ENCODE measurements at places on chromosomes 5 and 9.

DNA sequence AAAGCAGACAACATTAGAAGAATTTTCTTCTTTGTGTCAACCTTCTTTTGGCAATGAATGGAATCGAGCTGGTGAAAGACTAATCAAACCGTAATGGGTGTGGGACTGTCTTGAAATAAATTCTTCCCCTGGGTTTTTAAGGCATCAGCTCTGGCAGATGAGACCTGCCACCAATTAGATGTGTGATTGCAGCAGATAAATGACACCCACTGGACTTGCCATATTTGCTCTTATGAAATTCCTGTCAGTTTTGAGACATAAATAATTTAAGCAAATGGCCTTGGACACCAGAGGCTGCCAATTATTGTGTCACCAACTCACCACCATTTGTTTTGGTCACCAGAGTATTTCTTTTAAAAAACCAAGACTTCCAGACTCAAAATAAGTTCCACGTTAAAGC, 135.9 kb upstream of the RGMB start:
- no peak for DNase-seq

DNA sequence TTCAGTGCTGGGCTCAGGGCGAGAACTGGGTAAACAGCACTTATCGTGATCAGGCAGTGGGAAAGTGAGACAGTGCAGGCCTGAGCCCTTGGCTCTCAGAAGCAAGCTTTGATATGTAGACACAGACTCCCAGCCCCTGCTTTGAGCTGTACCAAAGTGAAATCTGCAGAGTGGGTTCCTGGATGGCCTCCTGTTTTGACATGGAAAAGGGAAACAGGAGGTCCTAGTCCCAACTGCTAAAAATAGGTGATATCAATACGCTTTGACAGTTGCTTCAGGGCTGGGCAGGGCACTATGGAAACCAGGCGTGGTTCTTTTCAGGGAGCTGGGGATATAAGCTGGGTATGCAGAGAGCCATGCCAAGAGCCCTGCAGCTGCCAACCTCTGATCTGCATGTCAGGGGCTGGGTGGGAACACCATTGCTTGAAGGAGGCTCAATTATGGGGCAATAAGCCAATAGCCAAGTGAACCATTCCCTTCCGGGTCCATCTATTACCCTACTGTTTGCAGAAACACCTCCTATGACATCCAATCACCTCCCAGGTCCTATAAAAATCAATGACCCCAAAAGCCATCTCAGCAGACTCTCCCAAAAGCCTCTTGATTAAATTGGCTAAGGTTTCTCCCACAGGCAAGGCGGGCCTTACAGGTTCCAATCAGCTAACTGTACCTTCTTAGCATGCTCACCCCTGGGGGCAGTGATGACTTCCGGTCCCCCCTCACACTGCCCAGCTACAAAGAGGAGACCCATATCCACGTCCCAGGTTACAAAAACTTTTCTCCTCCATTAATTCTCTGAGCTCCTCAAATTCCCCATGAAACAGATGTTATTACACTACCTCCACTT, 45.8 kb downstream of the EPB41L4B start:
- no peak for DNase-seq

DNA sequence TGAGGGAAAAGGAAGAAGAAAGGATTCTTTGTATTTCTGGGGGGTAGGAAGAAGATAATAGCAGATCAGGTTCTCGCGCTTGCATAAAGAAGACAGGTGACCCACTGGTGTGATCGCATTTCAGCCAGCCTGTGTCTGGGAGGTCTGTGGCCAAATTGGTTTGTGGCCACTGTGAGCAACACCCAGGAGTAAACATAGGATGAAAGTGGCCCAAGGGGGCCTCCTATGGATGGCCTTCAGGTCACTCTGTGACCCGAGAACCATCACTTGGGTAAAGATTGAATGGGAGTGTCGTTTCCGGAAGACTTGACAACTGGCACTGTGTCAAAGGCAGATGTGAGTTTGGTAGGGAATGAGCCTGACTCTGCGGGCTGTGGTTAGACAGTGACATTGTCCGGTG, 34.2 kb downstream of the RAI14 start:
- no peak for DNase-seq

DNA sequence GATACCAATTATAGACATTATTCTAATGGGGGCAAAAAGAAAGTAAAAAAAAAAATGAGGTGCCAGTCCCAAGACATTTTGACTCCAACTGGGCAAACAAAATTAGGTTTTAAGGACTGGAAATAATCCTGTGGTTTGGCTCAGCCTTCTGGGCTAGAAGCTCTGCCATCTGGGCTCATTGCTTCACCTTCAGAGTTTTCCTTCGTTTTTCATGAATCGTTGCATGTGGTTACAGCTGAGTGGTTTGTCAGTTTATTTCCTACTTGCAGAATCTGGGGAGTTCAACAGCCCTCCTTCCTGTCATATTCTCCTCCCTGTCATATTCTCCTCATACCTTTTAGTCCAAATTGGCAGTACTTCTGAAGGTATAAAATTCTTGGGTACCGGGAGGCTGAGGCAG, 12.0 kb downstream of the UGT3A2 start:
- DNase-seq = no peak

- no peak for DNase-seq
Observed at GRCh38 chr5:32639943-32640342, 54.6 kb downstream of the SUB1 start.

- peak; percentile 53 for DNase-seq
Observed at GRCh38 chr5:177382423-177383029, 1.7 kb upstream of the SLC34A1 start.

- no peak for DNase-seq
Observed at GRCh38 chr9:137590123-137590468, 216 bp downstream of the ZMYND19 start.

DNA sequence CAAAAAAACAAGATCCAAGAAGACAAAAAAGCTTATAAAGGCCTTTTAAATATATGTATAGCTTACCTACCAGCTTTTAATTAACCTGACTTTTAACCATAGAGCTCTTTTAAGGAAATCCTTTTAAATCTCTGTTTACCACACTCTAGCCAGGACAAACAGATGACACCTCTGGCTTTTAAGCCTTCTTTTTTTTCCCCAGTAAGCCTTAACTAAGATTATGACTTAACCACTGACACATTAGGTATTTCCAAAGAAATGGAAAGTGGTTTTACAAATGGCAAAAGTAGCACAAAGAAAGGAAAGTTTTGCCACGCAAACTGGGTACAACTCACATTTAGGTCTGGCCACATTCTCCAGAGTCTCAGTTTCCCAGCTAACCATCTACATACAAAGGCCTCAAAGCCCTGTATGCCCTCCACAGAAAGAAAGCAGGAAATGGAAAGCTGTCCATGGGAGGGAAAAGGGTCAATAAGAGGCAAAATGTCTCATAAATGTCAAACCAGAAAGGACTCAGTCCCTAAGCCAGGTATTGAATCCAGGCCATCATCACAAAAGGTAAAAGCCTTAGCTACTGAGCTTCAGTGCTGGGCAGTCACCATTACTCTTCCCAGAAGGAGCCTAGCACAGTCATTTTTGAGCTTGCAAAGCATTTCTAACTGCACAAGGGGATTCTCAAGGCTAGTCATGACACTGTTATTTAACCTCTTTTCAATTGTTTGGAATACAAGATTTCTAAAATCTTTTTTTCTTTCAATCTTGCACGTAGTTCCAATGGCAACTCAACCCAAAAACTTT, 19.7 kb downstream of the TMEM161B start:
- no peak for DNase-seq

DNA sequence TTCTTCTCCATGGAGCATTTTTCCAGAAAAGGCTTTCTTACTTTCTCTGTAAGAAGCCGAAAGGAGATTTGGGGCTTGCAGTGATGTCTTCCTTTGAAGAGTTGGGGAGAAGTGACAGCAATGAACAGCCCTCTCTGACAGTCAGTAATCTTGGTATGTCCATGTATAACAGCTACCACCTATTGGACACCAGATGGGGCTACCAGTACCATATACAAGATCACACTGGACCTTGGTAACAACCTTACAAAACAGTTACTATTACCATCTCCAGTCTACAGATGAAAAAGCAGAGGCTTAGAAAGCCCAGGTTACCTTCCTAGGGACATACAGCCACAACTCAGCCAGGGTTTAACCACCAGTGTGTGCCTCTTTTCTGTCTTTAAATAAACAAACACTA, 272.7 kb upstream of the TRPC7 start:
- DNase-seq = no peak

GRCh38 chr5:168876419-168876818, 297.3 kb upstream of the PANK3 start:
- no peak for DNase-seq

GRCh38 chr5:127936439-127936972, 147.1 kb upstream of the SLC12A2 start:
- no peak for DNase-seq

GRCh38 chr9:89878687-89879086, 273.9 kb downstream of the GADD45G start:
- no peak for DNase-seq

GRCh38 chr9:81116340-81117137, 572.8 kb downstream of the TLE1 start:
- no peak for DNase-seq

DNA sequence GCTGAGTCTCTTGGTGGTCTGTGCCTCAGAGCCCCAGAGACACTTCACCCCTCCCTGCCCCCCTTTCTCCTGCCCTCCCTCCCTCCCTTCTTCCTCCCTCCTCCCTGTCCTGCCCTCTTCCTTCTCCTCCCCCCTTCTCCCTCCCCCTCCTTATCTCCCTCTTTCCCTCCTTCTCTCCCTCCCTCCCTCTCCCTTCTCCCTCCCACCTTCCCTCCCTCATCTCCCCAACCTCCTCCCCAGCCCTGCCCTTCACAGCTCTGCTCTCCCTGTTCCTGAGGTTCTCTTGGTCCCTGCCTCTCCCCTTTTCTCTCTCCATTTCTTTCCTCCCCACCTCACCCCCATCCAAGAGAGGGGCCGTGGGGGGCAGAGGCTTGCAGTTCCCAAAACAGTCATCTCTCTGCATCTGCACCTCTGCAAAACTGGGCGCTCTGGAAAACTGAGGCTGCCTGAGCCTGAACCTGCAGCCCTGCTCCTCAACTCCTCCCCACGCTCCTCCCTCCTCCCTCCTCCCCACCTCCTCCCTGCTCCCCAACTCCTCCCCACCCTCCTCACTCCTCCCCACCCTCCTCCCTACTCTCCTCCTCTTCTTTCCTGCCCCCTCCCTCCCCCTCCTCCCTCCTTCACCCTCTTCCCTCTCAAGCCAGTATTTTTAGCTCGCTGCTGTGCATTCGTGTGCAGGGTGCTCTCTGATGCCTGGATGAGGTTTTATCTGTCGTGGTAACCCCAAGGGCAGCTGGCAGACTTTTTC, 219.1 kb downstream of the C9orf50 start:
- no peak for DNase-seq

DNA sequence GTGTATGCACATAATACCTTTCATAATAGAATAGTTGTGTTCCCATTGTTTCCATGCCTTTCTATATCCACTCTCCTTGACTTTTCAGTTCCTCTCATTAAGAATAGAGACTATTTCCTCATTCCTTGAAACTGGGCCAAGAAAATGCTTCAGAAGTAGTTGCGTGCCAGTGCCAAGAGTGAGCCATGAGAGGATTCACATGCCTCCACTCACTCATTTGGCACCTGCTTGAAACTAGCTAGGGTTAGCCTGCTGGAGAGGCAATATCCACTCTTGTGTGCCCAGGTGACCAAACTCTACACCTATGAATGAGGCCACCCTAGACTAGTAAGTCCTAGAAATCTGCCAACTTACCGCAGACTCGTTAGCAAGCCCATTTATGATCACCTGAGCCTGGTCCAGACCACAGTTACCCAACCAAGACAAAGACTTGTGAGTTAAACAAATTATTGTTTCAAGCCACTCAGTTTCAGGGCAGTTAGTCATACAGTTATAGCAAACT, 276.3 kb downstream of the EPB41L4A start:
- DNase-seq = peak; percentile 21

GRCh38 chr9:128894764-128895163, 12.8 kb downstream of the LRRC8A start:
- no peak for DNase-seq

GRCh38 chr9:122087406-122088200, 5.5 kb downstream of the TTLL11 start:
- DNase-seq = peak; percentile 40

DNA sequence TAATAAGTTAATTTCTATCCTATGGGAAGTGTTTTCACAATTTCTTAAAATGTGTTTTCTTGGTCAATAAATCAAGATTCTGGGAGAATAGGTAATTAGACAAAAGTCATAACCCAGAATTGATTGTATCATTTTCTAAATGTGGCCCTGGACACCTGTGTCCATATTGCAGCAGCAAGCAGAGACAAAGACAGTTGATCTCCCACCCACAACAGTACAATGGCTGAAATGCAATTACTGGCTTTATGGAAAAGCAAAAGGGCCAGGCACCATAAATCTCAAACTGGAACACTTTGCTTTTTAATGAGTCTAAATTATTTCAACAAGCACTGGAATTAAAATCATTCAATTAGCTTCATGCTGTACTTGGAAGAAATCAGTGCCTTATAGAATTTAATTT, 157.2 kb downstream of the ESM1 start:
- no peak for DNase-seq

DNA sequence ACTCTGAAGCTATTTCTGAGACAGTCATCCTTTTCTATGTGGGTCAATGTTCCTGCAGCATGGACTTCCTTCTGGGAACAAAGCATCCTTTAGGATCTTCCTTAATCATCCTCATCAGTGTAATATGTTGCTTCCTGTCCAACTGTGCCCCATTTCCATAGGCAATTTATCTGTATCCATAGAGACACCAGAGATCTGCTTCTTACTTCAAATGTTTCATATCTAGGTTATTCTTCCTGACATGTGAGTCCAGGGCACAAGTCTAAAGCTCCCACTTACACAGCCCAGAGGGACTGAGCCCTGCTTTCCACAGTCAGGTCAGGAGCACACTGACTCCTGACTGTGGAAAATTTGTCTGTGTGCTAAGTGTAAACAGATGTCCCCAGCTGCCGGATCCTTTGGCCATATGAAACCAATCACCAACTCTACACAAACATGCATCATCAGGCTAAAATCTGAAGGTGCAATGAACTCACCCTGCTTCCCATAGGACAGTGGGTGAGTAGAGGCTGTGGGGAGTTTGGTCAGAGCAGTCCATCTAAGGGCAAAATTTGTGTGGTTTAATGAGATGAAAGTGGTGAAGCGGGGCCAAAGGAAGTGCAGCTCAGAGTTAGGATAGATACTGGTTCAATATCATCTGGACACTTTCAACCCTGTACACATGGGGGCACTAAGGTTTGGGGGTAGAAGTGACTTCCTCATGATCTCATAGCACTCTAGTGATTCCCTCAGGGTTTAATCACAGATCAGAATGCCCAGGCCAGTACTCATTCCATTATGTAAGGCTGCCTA, 85.2 kb upstream of the TNC start:
- peak; percentile 74 for DNase-seq

GRCh38 chr9:93361995-93362394, 89.5 kb upstream of the FAM120A start:
- no peak for DNase-seq

- DNase-seq = no peak
Observed at GRCh38 chr5:24353611-24354010, 291.2 kb downstream of the CDH10 start.

GRCh38 chr9:94127806-94128205, 43.5 kb downstream of the PTPDC1 start:
- DNase-seq = no peak

- no peak for DNase-seq
Observed at GRCh38 chr5:151880324-151880723, 44.3 kb downstream of the GLRA1 start.

- no peak for DNase-seq
Observed at GRCh38 chr9:29685531-29685930, 2112.2 kb upstream of the C9orf72 start.

- no peak for DNase-seq
Observed at GRCh38 chr5:27769748-27770402, 731.5 kb upstream of the CDH9 start.

GRCh38 chr9:100919506-100919905, 109.0 kb upstream of the PLPPR1 start:
- DNase-seq = no peak
